ENCODE measurements at places on chromosomes 3 and 15. TPM values are rescaled to one million over a fixed set of nuclear protein-coding genes. Genes with fewer than 3 reads are reported as not detected.

DNA sequence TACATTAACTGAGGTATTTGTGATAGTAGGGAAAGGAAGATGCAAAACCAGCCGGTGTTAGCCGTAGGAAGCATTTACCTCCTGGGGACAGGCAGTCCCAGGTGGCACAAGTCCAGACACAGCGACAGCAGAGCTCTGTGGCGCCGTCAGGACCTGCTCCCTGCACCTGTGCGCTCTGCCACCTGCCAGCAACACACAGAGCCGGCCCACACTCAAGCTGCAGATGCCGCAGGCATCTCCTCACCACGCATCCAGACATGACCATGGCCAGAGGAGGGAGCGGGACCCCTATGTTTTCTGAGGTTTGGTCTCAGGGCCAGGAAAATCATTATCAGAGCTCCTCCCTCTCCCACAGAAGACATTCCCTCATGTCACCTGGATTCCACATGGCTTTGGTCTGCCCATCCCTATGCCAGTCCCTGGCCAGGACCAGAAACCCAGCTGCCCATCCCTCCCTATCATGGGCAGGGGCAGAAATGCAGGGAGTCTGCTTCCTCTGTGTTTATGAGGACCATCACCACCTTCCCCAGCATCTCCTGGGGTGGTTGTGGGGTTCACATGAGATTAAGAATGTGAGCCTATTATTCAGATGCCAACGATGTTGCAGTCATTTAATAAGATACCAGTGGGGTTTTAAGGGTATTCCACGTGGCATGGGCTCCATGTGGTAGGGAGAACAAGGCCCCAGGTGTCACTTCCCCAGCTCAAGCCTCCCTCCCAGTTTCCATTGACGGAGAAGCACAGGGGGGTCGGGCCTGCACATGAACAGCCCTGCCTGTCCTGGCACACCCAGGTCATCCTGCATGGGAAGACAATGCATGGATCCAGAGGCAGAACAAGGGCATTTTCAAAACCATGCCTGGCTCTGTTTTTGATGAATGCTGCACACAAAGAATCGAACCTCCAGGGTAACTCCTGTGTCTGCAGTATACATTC is 251.1 kb downstream of the OCA2 start:
- no peaks in the 10 kb centered on the region for H3K27me3 ChIP-seq
- no peak for DNase-seq
- H3K27ac ChIP-seq, result no peak overlapping the region
- peaks cover 3% of the 10 kb centered on the region for H3K36me3 ChIP-seq

GRCh38 chr3:167863811-167864551 is 128.5 kb downstream of the SERPINI1 start:
- H3K4me3 ChIP-seq, result no peak overlapping the region
- H3K36me3 ChIP-seq, result no peaks in the 10 kb centered on the region
- no peaks in the 10 kb centered on the region for H3K4me1 ChIP-seq

- no peaks in the 10 kb centered on the region for H3K27me3 ChIP-seq
- H3K36me3 ChIP-seq, result peaks cover 13% of the 10 kb centered on the region
- peak overlapping the region; percentile 21 for H3K27ac ChIP-seq
Observed at GRCh38 chr3:69072928-69073327, 7.2 kb downstream of the UBA3 start.

- peaks cover 5% of the 10 kb centered on the region for H3K27me3 ChIP-seq
- DNase-seq, result no peak
- H3K4me1 ChIP-seq, result peaks cover 4% of the 10 kb centered on the region
- H3K27ac ChIP-seq, result no peak overlapping the region
- H3K4me3 ChIP-seq, result no peak overlapping the region
Observed at GRCh38 chr3:62143843-62144450, 229.4 kb downstream of the FEZF2 start.

GRCh38 chr15:78194568-78194925 is 39.8 kb downstream of the ACSBG1 start:
- H3K4me1 ChIP-seq, result no peaks in the 10 kb centered on the region
- H3K36me3 ChIP-seq, result no peaks in the 10 kb centered on the region
- no peaks in the 10 kb centered on the region for H3K27me3 ChIP-seq
- no peak for DNase-seq
- no peak overlapping the region for H3K4me3 ChIP-seq
- H3K27ac ChIP-seq, result no peak overlapping the region

DNA sequence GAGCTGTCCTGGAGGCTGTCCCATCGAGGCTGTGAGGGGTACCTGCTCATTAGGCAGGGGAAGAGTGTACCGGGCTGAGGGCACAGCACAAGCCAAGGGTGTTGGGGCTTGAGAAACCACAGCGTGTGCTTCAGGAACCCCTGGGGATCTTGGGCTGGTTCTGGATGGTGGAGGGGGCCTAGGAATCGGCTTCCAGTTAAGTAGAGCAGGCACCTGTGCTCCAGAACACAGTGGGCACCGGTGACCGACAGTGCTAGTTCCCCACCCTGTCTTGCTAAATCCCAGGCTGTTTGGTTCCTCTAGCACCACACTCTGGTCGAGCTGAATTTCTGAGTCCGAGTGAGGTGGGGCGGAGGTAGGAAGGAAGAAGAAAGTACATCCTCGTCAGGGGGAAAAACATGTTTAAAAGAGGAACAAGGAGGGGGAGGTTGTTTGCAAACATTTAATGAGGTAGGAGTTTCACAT is 29.1 kb downstream of the SLC6A6 start:
- DNase-seq, result no peak
- peak overlapping the region; percentile 68 for H3K27ac ChIP-seq
- H3K4me3 ChIP-seq, result peak overlapping the region; percentile 57

DNA sequence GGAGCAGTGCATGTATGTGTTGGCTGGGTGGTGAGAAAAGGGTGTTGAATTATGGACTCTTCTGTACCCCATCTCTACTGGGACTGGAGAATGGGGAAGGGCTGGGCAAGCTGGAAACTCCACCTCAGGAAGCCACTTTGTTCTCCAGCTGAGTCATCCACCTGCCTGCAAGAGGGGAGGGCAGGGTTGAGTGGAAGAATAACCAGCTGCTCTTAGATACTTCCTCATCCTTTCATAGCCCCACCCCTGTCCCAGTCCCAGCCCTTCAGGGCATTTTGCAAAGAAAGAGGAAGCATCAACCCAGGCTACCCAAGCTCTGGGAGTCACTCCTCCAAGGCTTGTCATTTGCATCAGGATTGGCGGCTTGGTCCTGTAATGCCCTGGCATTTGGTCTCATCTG is 33.1 kb downstream of the RAB11A start:
- H3K27me3 ChIP-seq, result no peaks in the 10 kb centered on the region
- peaks cover 2% of the 10 kb centered on the region for H3K36me3 ChIP-seq
- H3K27ac ChIP-seq, result no peak overlapping the region
- H3K4me3 ChIP-seq, result no peak overlapping the region
- H3K4me1 ChIP-seq, result peaks cover 18% of the 10 kb centered on the region

Gene MEX3B
- total RNA-seq, result 1.4 TPM

Gene CHD2
- 246 TPM for total RNA-seq
